Activated T-cell treated with anti-CD3 and anti-CD28 coated beads for 1 hour (primary cell): ENCODE measurements at places on chromosomes 4 and X.

GRCh38 chr4:138678985-138679746 lies 336.4 kb upstream of the NOCT start:
- DNase-seq: no peak

DNA sequence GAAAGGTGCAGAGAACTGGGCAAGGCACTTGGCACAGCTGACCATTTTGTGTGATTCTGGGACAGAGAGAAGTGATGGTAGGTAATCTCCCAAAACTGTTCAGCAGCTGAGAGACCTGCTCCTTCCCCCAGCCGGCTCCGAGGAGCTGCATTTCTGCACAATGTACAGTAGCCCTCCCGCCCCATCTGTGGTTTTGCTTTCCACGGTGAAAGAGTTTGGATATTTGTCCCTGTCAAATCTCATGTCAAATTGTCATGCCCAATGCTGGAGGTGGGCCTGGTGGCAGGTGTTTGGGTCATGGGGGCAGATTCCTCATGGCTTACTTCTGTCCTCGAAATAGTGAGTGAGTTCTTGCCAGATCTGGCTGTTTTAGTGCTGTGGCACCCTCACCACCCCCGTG lies 90.5 kb upstream of the CD99 start:
- no peak for DNase-seq

- DNase-seq: no peak
Measured at GRCh38 chrX:66015152-66015831, 24.6 kb downstream of the VSIG4 start.

- DNase-seq: no peak
Measured at GRCh38 chrX:105126201-105126600, 94.3 kb downstream of the TEX13A start.

GRCh38 chrX:133661962-133662839 lies 246.9 kb upstream of the GPC4 start:
- no peak for DNase-seq
